ENCODE measurements at places on chromosomes 11 and 22.

DNA sequence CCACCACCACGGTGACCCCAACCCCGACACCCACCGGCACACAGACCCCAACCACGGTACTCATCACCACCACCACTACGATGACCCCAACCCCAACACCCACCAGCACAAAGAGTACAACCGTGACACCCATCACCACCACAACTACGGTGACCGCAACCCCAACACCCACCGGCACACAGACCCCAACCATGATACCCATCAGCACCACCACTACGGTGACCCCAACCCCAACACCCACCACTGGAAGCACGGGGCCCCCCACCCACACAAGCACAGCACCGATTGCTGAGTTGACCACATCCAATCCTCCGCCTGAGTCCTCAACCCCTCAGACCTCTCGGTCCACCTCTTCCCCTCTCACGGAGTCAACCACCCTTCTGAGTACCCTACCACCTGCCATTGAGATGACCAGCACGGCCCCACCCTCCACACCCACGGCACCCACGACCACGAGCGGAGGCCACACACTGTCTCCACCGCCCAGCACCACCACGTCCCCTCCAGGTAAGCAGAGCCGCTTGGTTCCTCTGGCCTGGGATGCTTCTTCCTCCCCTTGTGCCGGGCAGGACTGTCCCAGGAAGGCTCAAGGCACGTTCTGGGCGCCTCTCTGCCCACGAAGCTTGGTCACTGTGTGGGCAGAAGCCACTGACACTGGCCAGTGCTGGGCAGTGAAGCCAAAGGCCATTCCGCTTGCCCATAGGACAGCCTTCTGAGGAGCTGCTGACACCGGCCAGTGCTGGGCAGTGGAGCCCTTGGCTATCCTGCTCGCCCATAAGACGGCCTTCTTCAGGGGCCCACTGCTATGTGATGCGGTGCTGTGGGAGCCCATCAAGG is 25.1 kb downstream of the MUC2 start:
- DNase-seq = no peak

GRCh38 chr11:85180528-85180927 is 446.6 kb downstream of the DLG2 start:
- DNase-seq = no peak

DNA sequence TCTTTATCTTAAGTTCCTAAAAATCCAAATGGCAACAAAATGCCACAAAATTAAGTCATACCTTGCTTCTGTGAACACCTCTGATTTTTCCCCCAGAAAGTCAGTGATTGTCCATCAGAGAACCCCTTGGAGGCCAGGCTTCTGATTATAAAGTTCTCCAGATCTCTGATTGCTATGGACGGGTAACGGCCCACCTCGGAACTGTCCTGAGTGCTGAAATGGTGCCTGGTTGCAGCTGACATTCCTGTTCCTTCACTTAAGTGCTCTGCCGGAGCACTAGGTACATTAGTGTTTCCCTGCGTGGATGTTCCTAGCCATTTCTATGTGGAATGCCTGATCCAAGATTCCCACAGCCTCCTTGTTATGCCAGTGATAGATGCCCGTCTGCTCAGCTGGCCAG is 85.0 kb downstream of the CHST1 start:
- no peak for DNase-seq

- no peak for DNase-seq
Measured at GRCh38 chr11:33438301-33438700, 181.1 kb downstream of the HIPK3 start.

DNA sequence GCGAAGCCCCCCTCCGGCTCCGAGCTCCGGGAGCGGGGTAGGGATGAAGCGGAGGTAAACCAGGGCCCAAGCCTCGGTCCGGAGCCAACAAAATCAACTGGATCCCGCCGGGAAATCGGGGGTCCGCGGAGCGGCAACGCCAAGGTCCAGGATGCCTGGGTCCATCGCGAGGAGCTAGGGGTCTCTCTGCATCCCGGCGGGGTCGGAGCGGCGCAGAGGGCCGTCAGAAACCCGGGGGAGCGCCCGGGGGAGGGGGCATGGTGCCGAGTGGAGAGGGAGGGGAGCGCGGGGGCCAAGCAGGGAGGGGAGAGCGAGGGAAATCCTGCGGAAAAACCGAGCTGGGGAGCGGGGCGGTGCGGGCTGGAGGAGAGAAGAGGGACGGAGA is 51.8 kb downstream of the SLC22A12 start:
- no peak for DNase-seq

DNA sequence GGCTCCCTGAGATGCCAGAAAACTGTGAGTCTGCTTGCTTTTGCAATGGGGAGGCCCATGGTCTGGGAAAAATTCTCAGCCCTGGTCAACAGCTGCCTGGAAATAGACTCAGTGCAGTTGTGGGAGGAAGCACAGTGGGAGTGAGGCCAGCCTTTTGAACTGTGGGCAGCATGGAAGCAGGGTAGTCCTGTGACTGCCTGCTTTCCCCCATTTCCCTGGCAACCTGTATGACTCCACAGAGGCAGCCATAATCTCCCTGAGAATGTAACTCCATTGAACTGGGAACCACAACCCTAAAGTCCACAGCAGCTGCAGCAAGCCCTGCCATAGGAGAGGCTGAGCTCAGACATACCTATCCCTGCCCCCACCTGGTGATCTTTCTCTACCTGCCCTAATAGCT is 494.6 kb upstream of the FAT3 start:
- DNase-seq = no peak

- no peak for DNase-seq
Measured at GRCh38 chr22:24836282-24836681, 30.3 kb downstream of the SGSM1 start.

GRCh38 chr11:47668665-47669064 is 26.3 kb upstream of the MTCH2 start:
- DNase-seq = no peak

DNA sequence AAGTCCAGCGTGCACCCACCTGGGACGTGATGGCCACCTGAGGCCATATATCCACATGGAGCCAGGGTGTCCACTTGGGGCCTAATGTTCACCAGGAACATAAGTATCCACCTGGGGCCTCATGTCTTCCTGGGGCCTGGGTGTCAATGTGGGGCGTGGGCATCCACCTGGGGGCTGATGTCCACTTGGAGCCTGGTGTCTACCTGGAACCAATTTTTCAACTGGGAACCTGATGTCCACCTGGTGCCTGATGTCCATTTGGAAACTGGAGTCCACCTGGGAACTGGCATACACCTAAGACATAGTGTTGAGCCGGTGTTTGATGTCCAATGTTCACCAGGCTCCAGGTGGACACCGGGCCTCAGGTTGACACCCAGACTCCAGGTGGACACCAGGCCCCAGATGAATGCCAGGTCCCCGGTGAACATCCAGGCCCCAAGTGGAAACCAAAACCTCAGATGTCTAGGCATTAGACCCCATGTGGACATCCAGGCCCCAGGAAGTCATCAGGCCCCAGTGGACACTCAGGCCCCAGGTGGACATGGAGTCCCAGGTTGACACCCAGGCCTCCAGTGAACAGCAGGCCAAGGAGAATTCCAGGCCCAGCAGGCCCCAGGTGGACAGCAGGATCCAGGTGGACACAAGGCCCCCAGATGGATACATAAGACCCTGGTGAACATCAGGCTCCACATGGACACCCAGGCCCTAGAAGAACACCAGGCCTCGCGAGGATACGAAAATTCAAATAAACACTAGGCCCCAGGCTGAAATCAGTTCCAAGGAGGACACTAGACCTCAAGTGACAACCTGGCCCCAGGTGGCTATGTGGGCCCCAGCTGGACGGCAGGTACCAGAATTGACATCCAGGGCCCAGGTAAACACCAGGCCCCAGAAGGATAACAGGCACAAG is 56.0 kb upstream of the SEPTIN5 start:
- DNase-seq = no peak

GRCh38 chr11:62420882-62421281 is 2.0 kb downstream of the SCGB1A1 start:
- no peak for DNase-seq

DNA sequence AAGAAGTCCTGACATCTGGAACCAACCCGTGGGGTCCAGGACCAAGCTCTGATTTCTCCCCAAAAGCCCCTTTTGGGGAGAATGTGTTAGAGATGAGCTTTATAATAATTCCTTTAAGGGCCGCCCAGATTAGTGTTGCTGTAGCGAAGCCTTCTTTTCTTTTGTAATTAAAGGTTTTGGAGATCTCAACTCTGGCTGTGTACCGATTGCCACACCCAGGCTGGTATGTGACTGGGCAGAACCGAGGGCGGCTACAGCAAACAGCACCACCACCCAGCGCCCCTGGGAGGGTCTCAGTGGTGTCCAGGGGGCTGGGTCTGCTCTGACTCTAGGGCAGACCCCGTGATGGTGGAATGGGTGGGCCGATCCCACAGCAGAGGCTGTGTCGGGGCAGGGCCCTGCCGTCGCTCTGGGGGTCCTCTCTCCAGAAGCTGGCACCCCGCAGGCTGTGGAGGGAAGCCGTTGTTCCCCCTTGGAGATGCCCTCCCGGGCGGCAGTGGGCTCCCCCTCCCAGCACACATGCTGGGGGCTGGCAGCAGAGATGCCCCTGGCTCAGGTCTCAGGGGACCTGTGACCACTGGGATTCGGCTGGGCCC is 31.0 kb downstream of the TPCN2 start:
- no peak for DNase-seq

GRCh38 chr11:94196363-94196762 is 67.7 kb downstream of the PANX1 start:
- DNase-seq = no peak

GRCh38 chr11:41051919-41052635 is 407.4 kb downstream of the LRRC4C start:
- DNase-seq = no peak

DNA sequence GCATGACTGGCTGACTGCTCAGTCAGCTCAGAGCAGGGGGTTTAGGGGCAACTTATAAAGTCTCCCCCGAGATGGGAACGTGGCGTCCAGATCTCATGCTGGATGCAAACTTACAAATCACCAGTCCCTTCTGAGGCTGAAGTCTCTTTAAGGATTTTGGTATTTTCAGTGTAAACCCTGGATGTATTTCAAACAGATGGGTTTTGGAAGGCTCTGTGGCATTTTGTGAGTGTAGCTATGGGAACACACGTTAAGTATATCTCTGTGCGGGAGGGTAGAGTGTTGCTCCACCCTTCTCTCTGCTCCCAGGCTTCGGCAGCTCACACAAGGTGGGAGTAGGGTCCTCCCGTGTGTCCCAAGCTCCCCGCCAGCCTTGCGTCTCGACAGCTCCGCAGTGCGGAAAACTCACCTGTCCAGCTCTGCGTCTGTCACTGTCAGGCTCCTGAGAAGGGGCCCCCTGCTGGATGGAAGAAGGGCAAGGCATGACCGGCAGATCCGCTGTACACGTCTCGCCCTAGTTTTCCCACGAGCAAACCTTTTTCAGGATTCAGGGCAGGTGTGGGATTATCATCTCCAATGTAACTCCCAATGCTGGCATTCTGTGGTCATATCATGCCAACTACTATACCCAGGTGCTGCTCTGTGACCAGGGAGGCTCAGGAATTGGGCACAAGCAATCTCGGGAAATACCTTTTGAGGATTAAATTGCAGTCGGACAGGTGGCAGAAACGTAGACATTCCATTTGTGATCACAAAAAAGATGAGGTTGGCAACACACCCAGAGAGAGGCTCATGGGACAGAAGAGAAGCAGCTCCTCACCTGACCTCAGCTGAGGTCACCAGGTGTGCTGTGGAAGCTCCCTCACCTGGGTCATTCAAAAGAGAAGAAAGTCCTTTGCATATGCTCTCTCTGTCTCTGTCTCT is 313.9 kb upstream of the B3GAT1 start:
- DNase-seq = no peak
